ENCODE measurements at places on chromosomes 13 and 19.
A peak's percentile ranks its signal among the peaks of the same experiment; 100 is the strongest.

DNA sequence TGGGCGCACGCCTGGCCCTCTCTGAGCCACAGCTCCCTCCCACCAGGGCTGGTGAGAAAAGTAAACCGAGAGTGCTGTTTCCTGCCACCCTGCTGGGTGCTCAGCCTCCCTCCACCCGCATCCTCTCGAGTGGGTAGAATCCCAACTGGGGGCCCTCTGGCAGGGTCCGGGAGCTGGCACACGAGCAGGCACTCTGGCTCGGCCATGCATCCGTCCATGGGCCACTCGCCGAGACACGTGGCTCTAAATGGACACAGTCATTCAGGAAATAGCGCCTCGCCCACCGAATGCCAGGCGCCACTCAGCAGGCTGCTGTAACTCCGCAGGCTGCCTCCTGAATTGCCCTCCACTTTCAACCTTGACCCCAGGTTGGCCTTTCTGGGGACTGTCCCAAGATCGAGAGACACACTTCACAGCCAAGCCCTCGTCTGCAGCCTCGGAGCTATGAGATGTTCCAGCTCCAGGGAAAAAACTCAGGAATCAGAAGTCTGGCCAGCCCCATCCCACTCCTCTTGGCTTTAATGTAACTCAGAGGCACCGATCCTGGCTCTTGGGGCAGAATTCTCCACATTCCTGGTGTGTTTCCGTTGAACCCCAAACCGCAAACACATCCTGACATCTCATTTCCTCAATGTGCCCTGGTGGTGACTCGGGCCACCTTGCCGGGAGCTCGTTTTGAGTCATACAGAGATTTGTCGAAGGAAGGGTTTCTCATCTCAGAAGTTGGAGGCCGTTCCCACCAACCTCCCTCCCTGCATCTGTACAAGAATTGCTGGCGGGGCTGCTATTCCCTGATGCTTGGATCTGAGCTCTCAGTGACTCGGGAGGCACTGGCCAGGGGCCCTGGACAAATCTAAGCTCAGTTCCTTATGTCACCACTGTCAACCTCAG is 14.1 kb downstream of the KLF2 start:
- DNase-seq: peak; percentile 25

GRCh38 chr19:3389876-3390371 is 23.5 kb downstream of the NFIC start:
- DNase-seq: no peak

- DNase-seq: peak; percentile 13
Measured at GRCh38 chr13:73767747-73768315, 366.4 kb downstream of the KLF12 start.

- no peak for DNase-seq
Measured at GRCh38 chr19:19662871-19663255, 613 bp downstream of the ATP13A1 start.

GRCh38 chr13:50417597-50417996 is 402.4 kb downstream of the KCNRG start:
- no peak for DNase-seq

DNA sequence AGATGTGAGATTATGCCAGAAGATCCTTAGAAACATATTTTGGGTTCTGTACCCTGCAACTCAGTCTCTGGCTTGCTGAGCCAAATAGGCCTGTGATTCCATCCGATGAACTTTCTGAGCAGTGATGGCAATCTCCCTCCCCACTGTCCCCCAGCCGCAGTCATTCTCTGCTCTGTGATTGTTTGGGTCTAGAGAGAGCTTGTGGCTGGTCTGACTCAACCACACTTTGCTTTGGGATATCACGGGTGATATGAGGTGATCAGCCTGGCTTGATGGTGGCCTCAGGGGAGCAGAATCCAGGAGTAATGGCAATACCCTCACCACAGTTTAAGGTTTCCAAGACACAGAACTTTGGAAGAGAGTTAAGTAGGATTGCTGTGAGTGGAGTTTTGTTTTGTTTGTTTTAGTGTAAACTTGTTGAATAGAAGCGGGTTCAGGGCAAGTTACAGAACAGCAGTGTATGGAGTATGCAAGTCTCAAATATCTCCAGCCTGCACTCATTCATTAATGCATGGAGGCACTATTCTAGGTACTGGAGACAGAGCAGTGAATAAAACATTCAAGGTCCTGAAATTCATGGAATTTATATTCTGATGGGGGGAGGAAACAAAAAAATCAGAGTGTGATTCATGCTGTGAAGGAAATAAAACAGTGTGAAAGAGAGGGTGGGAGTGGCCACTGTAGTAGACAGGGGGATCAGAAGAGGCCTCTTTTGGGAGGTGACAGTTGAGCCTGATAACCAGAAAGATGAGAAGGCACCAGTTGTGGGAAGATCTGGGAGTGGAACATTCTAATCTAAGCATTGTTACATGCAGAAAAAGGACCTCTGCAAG is 5.3 kb downstream of the SAMD4B start:
- DNase-seq: no peak

GRCh38 chr13:75489502-75490263 is 7.7 kb upstream of the TBC1D4 start:
- no peak for DNase-seq

GRCh38 chr13:96963786-96964475 is 30.3 kb downstream of the OXGR1 start:
- DNase-seq: no peak

- DNase-seq: no peak
Measured at GRCh38 chr13:69373747-69374425, 733.7 kb upstream of the ATXN8OS start.

DNA sequence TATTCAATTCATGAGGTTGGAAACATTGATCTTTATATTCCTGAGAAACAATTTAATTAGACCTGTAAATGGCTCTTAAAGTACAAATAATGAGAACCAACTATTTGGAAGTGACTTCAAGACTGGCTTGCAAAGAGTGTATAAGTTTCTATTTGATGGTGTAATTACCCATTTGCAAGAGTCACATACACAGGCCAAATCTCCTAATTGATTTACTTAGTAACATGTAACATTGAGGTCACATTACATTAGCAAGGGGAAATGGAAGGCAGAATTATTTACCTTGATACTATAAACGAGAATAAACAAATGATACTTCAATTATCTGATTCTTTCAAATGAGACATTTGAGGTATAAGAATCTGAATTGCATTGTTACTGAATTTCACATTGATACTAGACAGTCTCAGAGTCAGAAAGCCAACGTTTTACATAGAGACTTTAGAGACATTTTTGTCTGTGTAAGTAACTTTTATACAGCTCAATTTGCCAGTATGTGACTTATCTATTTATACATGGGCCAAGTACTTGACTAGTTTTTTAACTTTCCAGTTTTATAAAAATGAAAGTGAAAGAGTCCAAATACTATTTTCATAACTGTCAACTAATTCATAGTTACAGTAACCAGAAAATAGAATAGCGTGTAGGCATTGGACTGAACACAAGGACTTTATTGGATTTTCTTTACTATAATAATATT is 95.6 kb upstream of the RFC3 start:
- DNase-seq: no peak

DNA sequence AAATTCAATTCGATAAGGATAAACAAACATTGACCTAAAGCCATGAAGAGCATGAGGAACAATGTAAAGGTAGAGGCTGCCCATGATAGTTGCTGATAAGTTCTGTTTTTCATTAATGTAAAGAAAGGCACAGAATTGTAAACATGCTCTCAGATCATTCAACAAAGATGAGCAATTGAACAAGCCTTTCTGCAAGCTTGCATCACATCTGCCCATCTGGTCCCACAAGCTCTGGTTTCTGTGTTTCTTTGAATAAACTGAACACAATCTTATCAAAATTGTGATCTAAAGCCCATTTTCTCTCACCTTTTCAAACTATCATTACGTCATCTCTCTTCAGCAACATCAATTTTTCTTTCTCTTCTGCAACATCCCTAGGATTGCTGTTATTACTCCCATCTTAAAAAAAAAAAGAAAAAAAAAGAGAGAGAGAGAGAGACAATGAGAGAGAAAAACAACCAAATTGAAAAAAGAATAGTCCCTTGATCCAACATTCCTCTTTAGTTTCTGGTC is 487.2 kb upstream of the GPC6 start:
- no peak for DNase-seq

DNA sequence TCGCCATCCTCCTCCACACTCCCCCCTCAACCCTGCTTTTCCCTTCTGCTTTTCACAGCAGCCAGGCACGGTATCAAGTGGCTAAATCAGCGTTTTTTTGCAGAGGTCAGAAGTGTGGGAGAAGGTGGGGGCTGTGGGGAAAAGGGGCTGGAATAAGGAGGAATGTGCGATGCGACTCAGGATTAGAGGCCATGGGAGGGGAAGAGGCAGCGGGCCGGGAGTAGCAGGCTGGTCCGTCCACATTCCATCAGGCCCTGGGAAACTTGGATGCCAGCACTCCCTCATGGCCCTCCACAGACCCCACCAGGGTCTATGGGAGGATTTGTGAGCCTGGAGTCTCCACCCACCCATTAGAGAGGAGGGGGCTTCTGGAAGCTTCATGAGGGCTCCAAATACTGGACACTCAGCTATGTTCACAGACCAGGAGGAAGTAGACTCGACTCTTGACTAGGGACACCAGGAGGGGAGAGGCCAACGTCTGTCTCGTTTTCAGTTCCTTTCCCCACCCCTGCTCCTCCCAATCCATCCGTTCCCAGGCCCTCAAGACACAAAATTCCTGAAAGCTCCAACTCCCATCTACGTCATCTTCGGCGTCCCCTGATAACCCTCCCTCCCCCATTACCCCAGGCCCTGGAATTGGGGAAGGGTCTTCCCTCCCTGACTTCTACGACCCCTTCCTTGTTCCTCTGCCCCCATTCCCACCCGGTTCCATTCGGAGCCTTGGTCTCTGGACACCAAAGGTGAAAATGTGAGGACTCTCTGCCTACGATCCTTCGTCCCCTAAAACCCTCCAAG is 3.3 kb upstream of the KCNC3 start:
- DNase-seq: no peak

- DNase-seq: no peak
Measured at GRCh38 chr13:57698851-57699250, 67.3 kb downstream of the PCDH17 start.

DNA sequence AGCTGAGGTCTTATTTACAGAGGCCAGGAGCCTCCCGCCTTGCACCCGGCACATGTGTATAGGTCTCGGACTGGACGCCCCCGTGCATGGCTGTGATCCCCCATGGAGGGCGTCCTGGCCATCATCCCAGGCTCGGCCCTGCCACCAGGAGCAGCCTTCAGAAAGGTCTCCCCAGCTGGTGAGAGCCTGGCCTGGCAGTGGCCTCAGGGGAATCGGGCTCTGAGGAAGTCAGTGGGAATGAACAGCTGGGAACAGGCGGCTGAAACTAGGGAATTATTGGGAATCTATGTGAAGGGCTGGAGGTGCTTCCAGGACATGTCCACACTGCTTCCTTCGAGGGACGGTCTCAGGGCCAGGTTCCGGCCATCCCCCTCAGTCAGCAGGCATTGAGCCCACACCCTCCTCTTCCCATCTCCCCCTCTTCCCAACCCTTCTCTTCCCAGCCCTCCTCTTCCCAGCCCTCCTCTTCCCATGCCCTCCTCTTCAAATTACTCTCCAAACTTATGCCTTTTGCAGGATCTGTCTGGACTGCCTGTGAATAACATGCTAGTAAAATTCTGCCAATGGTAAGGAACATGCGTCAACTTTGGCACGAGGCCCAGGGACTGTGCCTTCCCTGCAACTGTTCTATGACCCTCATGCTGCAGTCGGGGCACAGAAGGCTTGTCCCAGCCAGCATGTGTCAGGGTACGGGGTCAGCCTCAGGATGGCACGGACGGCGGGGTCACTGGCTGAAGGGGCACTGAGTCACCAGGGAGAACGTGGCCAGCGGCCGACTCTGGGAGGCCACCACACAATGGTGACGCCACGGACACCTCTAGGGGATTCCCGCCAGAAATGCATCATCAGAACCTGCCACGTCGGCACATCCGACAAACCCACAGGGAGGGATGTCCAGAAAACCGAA is 24.2 kb upstream of the C13orf46 start:
- no peak for DNase-seq

- no peak for DNase-seq
Measured at GRCh38 chr13:47454986-47455385, 546.1 kb downstream of the SUCLA2 start.

DNA sequence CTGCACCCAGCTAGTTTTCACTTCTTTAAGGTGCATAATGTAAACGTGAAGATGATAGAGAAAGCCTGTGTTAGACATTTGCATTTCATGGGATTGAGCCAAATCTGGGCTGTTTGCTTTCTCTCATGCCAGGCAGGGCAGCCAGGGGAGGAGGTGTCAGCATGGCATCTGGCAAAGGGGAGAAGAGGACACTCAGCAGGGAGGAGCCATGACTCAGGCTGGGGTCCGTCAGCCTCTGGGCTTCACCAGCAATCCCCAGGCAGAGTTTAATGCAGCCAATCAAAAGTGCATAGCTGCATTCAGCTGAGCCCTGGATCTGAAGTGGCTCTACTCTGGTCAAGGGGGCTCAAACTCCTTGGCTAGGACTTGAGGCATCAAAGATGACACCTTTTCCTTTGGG is 23.5 kb downstream of the EBPL start:
- DNase-seq: no peak

DNA sequence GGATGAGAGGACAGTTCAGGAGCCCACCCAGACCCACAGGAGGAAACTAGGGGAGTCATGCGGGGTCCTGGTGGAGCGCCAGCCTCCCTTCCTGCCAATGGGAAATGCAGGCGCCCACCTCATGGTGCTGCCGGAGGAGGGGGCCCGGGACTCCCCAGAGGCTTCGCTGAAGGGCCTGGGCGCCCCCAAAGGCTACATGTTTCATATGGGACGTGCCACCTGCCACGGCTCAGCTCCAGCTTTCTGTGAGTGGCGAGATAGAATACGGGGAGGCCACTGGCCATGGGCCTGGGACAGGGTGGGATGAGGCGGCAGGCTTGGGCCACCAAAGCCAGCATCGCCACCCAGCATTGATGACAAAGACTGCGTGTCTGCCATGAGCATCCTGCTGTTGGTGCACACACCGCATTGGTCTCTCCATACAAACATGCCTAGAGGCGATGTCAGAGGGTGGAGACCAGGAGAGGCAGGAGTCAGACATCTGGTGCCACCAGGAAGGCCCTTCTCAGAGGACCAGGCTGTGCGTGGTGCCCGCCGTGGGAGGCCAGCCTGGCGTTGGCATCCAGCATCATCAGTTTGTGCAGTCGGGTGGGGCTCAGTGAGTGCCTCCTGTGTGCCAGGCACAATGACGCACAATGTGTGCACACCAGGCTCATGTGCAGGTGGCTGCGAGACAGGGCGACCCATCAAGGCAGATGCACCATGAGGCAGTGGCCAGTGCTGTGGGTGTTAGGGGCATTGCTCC is 1.2 kb upstream of the F10 start:
- no peak for DNase-seq

- no peak for DNase-seq
Measured at GRCh38 chr13:19069684-19070397, 111.8 kb downstream of the TUBA3C start.

- DNase-seq: peak; percentile 61
Measured at GRCh38 chr19:43532571-43532961, 422 bp upstream of the ZNF575 start.
